ENCODE measurements at places on chromosomes 11 and 22. TPM values are rescaled to one million over a fixed set of nuclear protein-coding genes. Genes with fewer than 3 reads are reported as not detected.

Gene CARD18
- not detected for total RNA-seq

Gene PHF21B
- total RNA-seq = 4.4 TPM

Gene EML3
- 65.3 TPM for total RNA-seq

- no peak for DNase-seq
These were observed 3.9 kb upstream of the ZDHHC5 start for GRCh38 chr11:57663975-57664374.

DNA sequence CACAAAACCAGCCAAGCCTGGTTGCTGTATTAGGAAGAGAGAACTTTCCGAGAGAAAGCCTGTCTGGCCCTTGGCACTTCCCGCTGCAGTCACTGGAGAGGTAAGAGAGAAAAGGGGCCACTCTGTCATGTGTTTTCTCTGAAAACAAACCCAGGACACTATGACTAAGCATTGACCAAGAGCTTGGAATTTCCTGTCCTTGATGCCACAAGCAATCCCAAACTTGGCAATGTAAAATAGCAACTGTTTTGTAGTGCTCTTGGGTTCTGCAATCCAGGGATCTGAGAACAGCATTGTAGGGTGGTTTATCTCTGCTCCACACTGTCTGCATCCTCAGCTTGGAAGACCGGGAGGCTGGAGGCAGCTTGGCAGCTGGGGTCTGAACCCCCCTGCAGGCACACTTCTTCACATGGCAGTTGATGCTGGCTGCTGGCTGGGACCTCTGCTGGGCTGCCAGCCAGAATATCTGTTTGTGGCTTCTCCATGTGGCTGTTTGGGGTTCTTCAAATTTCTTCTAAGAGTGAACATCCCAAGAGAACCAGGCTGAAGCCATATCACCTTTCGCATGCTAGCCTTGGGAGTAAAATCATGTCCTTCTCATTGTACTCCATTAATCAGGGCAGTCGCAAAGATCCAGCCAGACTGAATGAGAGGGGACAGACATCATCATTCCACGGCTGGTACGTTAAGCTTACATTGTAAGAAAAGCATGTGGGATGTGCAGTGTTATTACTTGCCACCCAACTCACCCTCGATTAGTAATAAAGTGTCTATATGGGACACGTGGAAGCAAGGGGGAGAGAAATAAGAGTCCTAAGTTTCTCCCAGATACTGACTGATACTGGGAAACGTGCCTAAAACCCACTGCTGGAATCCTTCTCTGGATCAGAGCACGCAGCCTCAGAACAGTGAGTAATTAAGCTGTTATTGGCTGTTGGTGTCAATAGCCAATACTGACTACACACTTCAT, 537.4 kb upstream of the B3GAT1 start:
- DNase-seq = no peak

Measured in adrenal gland (tissue), 19 donors.